ENCODE measurements at places on chromosomes 6 and 20. TPM values are rescaled to one million over a fixed set of nuclear protein-coding genes. Genes with fewer than 3 reads are reported as not detected.

NECAB3 gene
- total RNA-seq: 18.5 TPM

FKBP1C gene
- total RNA-seq: 4.3 TPM

MYCT1 gene
- not detected for total RNA-seq

GLP1R gene
- 0.77 TPM for total RNA-seq

TCF15 gene
- total RNA-seq: not detected

COX4I2 gene
- not detected for total RNA-seq

TP53TG5 gene
- 0.83 TPM for total RNA-seq

SLC29A1 gene
- total RNA-seq: 21.7 TPM

PAQR8 gene
- 21.0 TPM for total RNA-seq

GNAS gene
- 781 TPM for total RNA-seq

HCRTR2 gene
- not detected for total RNA-seq

POM121L2 gene
- total RNA-seq: not detected

ULBP3 gene
- total RNA-seq: 1.1 TPM

GPANK1 gene
- 30.3 TPM for total RNA-seq

FRK gene
- 0.05 TPM for total RNA-seq

CAP2 gene
- not detected for total RNA-seq

NMBR gene
- total RNA-seq: not detected

PI16 gene
- 4.2 TPM for total RNA-seq

AVP gene
- not detected for total RNA-seq

TMEM200A gene
- total RNA-seq: 0.53 TPM

DPPA5 gene
- total RNA-seq: not detected

SLC22A16 gene
- not detected for total RNA-seq

PAK5 gene
- total RNA-seq: not detected

COX7A2 gene
- total RNA-seq: 311 TPM

SLC17A9 gene
- 10.2 TPM for total RNA-seq

CGA gene
- not detected for total RNA-seq

BYSL gene
- 38.1 TPM for total RNA-seq

NXT1 gene
- 39.6 TPM for total RNA-seq

WDR27 gene
- 45.0 TPM for total RNA-seq

PROKR2 gene
- total RNA-seq: not detected

KHDRBS2 gene
- not detected for total RNA-seq

OLIG3 gene
- 0.35 TPM for total RNA-seq

FOXA2 gene
- total RNA-seq: not detected

NKX2-4 gene
- not detected for total RNA-seq

HEY2 gene
- 0.12 TPM for total RNA-seq

PSORS1C1 gene
- 0.67 TPM for total RNA-seq

SLA2 gene
- total RNA-seq: 56.6 TPM

CPNE5 gene
- 2.6 TPM for total RNA-seq

MYO6 gene
- 5.8 TPM for total RNA-seq

RBM24 gene
- not detected for total RNA-seq

MAFB gene
- total RNA-seq: 0.39 TPM

CCDC170 gene
- total RNA-seq: not detected

IL17A gene
- 2.8 TPM for total RNA-seq

SPTLC3 gene
- total RNA-seq: 1.4 TPM

PTGIS gene
- 6.3 TPM for total RNA-seq

SGK2 gene
- total RNA-seq: 1.7 TPM

PBX2 gene
- 98.3 TPM for total RNA-seq

ADGB gene
- 0.14 TPM for total RNA-seq

SRMS gene
- total RNA-seq: not detected

OR2H2 gene
- total RNA-seq: not detected

C6orf163 gene
- 2.0 TPM for total RNA-seq

PPP1R18 gene
- total RNA-seq: 179 TPM

MUCL3 gene
- 0.09 TPM for total RNA-seq

MYLK2 gene
- 0.53 TPM for total RNA-seq

PYGB gene
- 43.7 TPM for total RNA-seq
